ENCODE measurements at places on chromosomes 16 and 17. TPM values are rescaled to one million over a fixed set of nuclear protein-coding genes. Genes with fewer than 3 reads are reported as not detected.
A peak's percentile ranks its signal among the peaks of the same experiment; 100 is the strongest.

GRCh38 chr16:81558444-81559175 lies 114.0 kb downstream of the CMIP start:
- no peak overlapping the region for H3K27ac ChIP-seq
- DNase-seq, result no peak
- no peak overlapping the region for H3K4me3 ChIP-seq
- no peaks in the 10 kb centered on the region for H3K36me3 ChIP-seq
- H3K4me1 ChIP-seq, result peaks cover 17% of the 10 kb centered on the region

DNA sequence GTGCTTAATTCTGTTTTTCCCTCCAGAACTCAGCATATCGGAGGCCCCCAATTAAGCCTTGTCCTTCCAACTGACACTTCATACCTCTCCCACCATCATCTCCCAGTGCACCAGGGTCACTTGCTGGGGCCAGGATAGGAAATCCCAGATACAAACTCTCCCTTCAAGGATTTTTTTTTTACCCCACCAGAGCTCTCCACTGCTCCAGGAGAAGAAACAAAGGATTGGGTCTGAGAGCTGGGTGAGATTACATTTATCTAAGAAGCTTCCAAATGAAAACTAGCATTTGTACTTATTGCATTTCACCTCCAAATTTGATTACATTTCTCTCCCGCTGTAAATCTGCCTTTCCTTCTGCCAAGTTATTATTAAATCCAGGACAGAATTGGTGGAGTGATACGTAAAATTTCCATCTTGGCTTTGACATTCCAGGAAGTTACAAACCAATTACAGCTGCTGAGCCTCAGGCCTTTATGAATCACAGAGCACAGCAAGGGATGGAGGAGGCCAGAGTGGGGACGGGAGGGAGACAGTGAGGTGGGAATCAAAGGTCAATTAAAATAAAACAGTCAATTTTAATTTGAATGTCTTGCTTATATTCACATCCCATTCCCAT lies 123.5 kb downstream of the USP31 start:
- peaks cover 6% of the 10 kb centered on the region for H3K27me3 ChIP-seq
- DNase-seq, result no peak
- no peaks in the 10 kb centered on the region for H3K4me1 ChIP-seq
- H3K27ac ChIP-seq, result no peak overlapping the region
- no peaks in the 10 kb centered on the region for H3K36me3 ChIP-seq

- peaks cover 27% of the 10 kb centered on the region for H3K36me3 ChIP-seq
- H3K4me3 ChIP-seq, result peak overlapping the region; percentile 50
- DNase-seq, result no peak
- no peaks in the 10 kb centered on the region for H3K27me3 ChIP-seq
- H3K4me1 ChIP-seq, result peaks cover 76% of the 10 kb centered on the region
- H3K27ac ChIP-seq, result peak overlapping the region; percentile 95
These were observed 45.8 kb upstream of the CDRT4 start for GRCh38 chr17:15513058-15513791.

Gene RGS11
- total RNA-seq, result 20.3 TPM

Gene CHST5
- 0.17 TPM for total RNA-seq

Gene RPH3AL
- 4.0 TPM for total RNA-seq

Gene CES1
- not detected for total RNA-seq
